Caki2 (cell line): ENCODE measurements at places on chromosomes 2 and 18. TPM values are rescaled to one million over a fixed set of nuclear protein-coding genes. Genes with fewer than 3 reads are reported as not detected.

RAPGEF4 gene
- 3.3 TPM in 1 of 2 replicates, not detected in the other for total RNA-seq

DNA sequence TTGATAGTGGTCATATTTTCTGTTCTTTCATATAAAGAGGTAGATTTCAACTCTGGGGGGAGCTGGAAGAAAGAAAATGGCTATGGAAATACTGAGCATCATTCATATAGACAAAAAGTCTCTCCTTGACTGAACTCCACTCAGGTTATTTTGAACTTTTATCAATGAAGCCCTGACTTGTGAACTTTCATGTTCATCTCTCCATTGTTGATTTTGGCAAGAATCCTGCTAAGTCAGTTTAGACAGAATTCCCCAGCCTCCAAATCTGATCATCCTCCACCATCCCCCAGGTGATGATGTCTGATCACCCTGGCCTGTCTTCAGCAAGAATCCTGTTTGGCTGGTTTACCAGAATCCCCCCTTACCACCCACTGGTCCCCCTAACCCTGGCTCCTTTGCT lies 395.0 kb downstream of the NCKAP5 start:
- no peak for DNase-seq

DNA sequence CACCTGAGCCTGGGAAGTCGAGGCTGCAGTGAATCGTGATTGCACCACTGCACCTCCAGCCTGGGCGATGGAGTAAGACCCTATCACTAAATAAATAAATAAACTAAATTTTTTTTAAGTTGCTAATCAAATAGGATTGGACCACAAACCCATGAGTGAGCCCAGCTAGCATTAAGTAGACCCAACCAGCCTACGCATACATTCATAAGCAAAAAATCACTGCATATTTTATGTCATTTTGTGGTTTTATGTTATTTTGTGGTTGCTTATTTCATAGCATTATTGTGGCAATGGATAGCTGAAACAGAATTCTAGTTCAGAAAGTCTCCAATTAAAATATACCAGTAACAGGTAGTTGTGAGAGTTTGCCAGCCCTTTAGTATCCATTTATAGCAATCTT lies 29.1 kb upstream of the ZC3H15 start:
- no peak for DNase-seq

DNA sequence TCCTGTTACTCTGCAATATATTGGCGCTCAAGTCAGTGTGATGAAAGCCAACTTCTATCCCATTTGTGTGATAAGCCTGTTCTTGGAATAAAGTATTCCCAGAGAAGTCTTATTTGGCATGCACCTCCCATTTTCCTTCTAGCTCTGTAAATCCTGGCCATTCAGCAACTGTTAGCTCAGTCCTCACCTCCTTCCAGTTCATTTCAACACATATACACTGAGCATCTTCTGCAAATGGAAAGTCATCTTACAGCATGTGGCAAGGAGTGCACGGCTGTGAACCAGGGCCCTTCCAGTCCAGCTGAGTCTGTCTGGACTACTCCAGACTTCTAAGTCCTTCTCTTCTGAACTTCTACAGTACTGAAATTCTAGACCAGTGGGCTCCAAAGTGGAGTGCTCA lies 53.1 kb downstream of the SPATS2L start:
- DNase-seq = no peak

DNA sequence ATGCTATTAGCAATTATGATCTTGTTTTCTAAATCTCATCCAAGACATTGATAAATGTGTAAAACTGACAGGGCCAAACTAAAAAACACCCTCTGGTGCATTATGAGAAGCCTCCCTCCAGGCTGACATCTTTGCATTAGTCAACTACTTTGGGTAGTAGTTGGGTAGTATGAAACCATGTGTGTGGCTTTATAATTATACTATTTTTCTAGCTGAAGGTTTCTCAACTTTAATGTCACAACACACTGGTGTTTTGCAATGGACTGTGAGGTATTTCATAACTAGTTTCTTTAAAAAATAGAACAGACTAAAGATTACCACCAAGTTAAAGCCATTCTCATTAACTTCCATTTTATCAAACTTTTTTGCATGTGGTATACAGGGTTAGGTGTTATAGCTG lies 73.1 kb upstream of the RBMS1 start:
- no peak for DNase-seq
